ENCODE measurements at places on chromosomes 13 and 19.

GRCh38 chr13:29756506-29756905, 93.9 kb downstream of the UBL3 start:
- peaks cover 5% of the 10 kb centered on the region for H3K27me3 ChIP-seq
- H3K4me3 ChIP-seq, result no peak overlapping the region
- H3K36me3 ChIP-seq, result no peaks in the 10 kb centered on the region
- H3K4me1 ChIP-seq, result peaks cover 15% of the 10 kb centered on the region
- DNase-seq, result no peak
- H3K27ac ChIP-seq, result no peak overlapping the region

- no peaks in the 10 kb centered on the region for H3K27me3 ChIP-seq
- no peaks in the 10 kb centered on the region for H3K36me3 ChIP-seq
These were observed 110.6 kb downstream of the STARD13 start for GRCh38 chr13:33174931-33175330.

DNA sequence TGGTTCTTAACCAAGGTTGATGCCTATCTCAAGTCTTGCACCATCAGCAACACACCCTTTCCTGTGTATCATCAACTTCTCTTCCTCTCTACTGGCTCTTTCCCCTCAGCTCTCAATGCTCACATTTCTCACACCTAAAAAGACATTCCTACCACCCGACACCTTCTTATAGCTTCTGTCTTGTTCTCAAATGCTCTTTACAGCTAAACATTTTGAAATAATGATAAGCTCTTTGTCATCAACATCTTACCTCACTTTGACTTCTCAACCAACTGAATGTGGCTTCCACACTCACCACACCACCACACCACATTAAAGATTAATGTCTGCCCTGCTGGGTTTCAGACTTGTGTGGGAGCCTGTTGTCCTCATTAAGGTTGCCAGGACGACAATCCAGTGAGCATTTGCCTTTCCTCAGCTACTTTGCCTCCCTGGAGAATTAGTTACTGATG, 67.8 kb downstream of the RXFP2 start:
- peaks cover 96% of the 10 kb centered on the region for H3K4me1 ChIP-seq
- peak overlapping the region; percentile 88 for H3K27ac ChIP-seq
- peaks cover 10% of the 10 kb centered on the region for H3K36me3 ChIP-seq
- H3K4me3 ChIP-seq, result peak overlapping the region; percentile 38
- peak; percentile 79 for DNase-seq

DNA sequence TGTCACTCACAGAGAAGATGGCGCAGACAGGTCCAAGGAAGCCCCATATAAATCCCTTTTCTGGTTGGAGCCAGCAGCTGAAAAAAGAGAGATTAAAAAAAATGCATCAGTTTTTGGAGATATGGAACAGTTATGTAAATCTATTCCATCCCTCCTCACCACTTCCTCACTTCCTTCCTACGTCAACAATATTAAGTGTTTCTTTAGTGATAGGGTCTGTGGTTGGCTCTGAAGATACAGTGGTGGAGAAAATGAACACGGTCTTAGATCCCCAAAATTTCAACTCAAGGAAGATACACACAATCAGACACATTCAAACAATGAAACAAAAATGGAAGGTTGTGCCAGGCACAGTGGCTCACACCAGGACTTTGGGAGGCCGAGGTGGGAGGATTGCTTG, 31.5 kb downstream of the ADGRE2 start:
- H3K27me3 ChIP-seq, result no peaks in the 10 kb centered on the region
- H3K4me3 ChIP-seq, result no peak overlapping the region
- DNase-seq, result no peak
- peaks cover 86% of the 10 kb centered on the region for H3K36me3 ChIP-seq
- H3K27ac ChIP-seq, result no peak overlapping the region

DNA sequence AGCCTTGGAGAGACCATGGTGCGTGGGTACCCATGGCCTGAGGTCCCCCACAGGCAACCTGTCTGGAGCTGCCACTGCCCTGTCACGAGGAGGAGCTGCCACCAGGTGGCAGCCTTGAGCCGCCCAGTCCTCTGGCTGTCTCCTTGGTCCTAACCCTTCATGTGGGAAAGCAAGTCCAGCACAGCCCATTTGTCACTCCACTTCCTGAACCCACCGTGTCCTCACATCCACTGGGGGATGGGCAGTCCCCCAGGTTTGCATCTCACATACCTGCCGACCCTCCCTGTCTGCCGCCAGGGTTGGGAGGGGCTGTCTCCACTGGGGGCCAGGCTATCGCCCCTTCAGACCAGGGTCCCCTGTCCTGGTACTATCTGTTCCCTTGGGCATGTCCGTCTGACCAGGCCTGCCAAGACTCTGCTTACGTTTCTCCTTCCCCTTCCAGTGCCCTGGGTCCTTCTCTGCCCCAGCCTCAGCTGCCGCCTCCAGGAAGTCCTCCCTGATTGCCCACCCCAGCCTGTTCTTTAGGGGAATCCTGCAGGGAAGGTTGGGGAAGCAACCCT, 4.5 kb downstream of the FAM174C start:
- H3K27ac ChIP-seq, result no peak overlapping the region
- H3K4me3 ChIP-seq, result no peak overlapping the region
- peaks cover 15% of the 10 kb centered on the region for H3K36me3 ChIP-seq
- peaks cover 19% of the 10 kb centered on the region for H3K27me3 ChIP-seq
- peak; percentile 77 for DNase-seq

DNA sequence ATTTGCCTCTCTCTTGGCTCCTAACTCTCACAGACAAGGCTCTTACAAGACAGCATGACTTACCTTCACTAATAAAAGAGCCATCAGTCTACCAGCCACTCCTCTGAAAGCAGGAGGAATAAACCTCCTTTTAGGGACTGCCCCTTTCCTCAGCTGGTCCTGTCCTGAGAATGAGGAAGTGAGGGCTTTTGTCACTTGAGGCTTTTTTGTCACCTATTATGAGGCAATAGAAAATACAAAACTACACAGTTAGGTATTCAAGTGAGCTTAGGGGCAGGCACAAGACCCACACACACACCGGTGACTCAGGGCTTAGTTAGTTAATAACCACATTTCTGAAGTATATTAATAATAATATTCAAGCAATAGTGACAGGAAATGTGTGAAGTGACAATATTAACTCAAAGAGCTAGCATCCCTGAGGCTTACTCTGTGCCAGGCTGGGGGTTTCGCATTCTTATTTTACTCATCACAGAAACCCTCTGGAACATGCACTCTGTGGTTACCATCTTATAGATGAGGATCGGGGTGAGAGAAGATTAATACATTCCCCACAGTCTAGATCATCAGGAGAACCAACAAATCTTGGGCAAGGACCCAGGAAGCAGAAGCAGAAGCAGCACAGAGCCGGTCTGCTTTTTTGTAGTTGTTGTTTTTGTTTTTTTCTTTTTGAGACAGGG, 379.9 kb downstream of the LIG4 start:
- no peak for DNase-seq
- no peak overlapping the region for H3K4me3 ChIP-seq
- H3K27ac ChIP-seq, result no peak overlapping the region
- no peaks in the 10 kb centered on the region for H3K36me3 ChIP-seq
- no peaks in the 10 kb centered on the region for H3K27me3 ChIP-seq
- H3K4me1 ChIP-seq, result no peaks in the 10 kb centered on the region

- no peaks in the 10 kb centered on the region for H3K4me1 ChIP-seq
- no peak overlapping the region for H3K27ac ChIP-seq
- H3K27me3 ChIP-seq, result no peaks in the 10 kb centered on the region
- H3K36me3 ChIP-seq, result no peaks in the 10 kb centered on the region
- H3K4me3 ChIP-seq, result no peak overlapping the region
- no peak for DNase-seq
These were observed 71.4 kb downstream of the SLC7A9 start for GRCh38 chr19:32798201-32798600.

DNA sequence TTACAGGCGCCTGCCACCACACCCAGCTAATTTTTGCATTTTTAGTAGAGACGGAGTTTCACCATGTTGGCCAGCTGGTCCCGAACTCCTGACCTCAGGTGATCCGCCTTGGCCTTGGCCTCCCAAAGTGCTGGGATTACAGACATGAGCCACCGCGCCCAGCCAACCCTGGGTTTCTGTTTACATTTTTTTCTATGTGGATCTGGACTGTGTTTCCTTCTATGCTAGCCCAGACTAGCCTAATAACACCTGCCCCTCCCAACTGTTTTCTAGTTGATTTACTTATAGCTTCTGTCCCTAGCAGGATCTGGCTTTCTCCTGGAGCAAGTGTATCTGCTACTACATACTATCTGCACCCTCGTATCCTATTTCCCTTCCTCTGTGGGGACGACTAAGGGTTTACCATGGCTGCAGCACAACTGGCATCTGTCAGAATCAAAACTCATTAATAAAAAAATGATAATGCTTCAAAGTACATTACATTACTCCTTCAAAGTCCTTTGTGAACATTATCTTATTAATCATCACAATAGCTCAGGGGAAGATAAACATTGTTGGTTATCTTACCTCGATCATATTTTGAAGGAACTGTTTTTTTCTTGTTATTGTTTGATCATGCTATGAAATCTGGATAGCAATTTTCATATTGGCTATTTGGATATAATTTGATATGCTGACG, 228.3 kb downstream of the KLF5 start:
- no peak overlapping the region for H3K4me3 ChIP-seq
- DNase-seq, result no peak
- no peaks in the 10 kb centered on the region for H3K27me3 ChIP-seq
- H3K4me1 ChIP-seq, result peaks cover 4% of the 10 kb centered on the region

DNA sequence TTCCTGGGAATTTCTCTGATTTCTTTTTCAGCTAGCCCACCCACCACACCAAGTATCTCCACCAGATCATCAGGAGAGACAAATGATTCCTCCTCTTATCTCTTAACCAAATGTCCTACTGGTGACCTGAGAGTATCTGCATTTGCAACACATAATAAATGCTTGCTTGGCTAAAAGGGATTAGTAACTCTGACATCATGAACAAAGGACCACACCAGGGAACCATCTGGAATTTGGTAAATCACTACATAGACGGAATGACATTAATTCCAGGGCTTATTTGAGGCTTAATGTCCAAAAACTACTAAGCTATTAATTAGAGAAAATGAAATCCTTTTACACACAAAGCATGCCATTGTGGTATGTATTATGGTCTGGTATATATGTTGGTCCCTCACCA, 139.0 kb downstream of the RAP2A start:
- no peaks in the 10 kb centered on the region for H3K36me3 ChIP-seq
- no peak overlapping the region for H3K4me3 ChIP-seq
- no peaks in the 10 kb centered on the region for H3K27me3 ChIP-seq
- no peak overlapping the region for H3K27ac ChIP-seq
- no peaks in the 10 kb centered on the region for H3K4me1 ChIP-seq
- DNase-seq, result no peak

- DNase-seq, result peak; percentile 29
- no peaks in the 10 kb centered on the region for H3K36me3 ChIP-seq
- no peak overlapping the region for H3K4me3 ChIP-seq
- H3K27me3 ChIP-seq, result no peaks in the 10 kb centered on the region
- H3K4me1 ChIP-seq, result peaks cover 2% of the 10 kb centered on the region
These were observed 12.8 kb downstream of the TMEM255B start for GRCh38 chr13:113771709-113772331.

- H3K27ac ChIP-seq, result peak overlapping the region; percentile 96
- H3K4me1 ChIP-seq, result peaks cover 90% of the 10 kb centered on the region
- DNase-seq, result peak; percentile 77
- H3K27me3 ChIP-seq, result no peaks in the 10 kb centered on the region
These were observed 36.1 kb downstream of the ACTN4 start for GRCh38 chr19:38683393-38684077.

DNA sequence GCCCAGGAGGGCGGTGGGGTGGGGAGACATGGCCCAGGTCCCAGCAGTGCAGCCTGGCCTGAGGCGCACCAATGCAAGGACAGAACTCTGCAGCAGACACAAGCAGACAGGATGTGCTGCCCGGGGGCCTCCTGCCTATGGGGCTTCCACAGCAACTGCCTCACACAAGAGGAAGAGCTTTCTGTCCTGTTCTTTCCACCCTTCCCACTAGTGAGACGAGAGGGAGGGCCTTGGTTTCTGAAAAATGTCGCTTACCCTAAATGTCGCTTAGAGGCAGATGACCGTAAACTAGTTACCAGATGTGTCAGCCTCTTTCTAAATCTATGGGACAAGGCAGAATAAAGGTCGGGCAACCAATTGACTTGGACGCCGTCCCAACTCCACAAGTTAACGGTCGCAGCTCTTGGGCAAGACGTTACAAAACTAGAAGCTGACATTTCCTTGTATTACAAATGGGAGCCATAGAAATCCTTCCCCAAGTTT, at the start of gene LAIR1:
TSS of gene LAIR1 (minus strand) at position 157 of the 483 bp plus-strand sequence. CDS start at position 30, 127 bp downstream.
- peaks cover 87% of the 10 kb centered on the region for H3K4me1 ChIP-seq
- peak within 1 kb of the TSS; percentile 83 for H3K4me3 ChIP-seq
- peaks cover 7% of the 10 kb centered on the region for H3K36me3 ChIP-seq
- H3K27ac ChIP-seq, result peak within 1 kb of the TSS; percentile 91

Measured in CD14-positive monocyte (primary cell).